Cardiac muscle cell (in vitro differentiated cells and primary cell): ENCODE measurements at places on chromosomes 5 and 9. TPM values are rescaled to one million over a fixed set of nuclear protein-coding genes. Genes with fewer than 3 reads are reported as not detected.

FOXD4L5 gene
- 0.20 TPM in 1 of 2 replicates, not detected in the other for polyA plus RNA-seq

SOX30 gene
- polyA plus RNA-seq, result not detected in 2 replicates

TMEM252 gene
- 0.76 TPM in 1 of 2 replicates, not detected in the other for polyA plus RNA-seq

QSOX2 gene
- polyA plus RNA-seq, result 1.7 TPM in 2 replicates

ENTREP1 gene
- 180 and 189 TPM in 2 replicates for polyA plus RNA-seq
